ENCODE measurements at places on chromosomes 16 and 17.
A peak's percentile ranks its signal among the peaks of the same experiment; 100 is the strongest.

GRCh38 chr17:70624211-70624610 is 454.9 kb downstream of the KCNJ2 start:
- no peak for DNase-seq

- peak; percentile 46 for DNase-seq
Measured at GRCh38 chr17:6505425-6506142, 50.8 kb downstream of the PITPNM3 start.

- DNase-seq: no peak
Measured at GRCh38 chr17:80511222-80512180, 33.1 kb upstream of the RPTOR start.

GRCh38 chr16:84617041-84617790 is 662 bp downstream of the COTL1 start:
- peak; percentile 38 for DNase-seq

DNA sequence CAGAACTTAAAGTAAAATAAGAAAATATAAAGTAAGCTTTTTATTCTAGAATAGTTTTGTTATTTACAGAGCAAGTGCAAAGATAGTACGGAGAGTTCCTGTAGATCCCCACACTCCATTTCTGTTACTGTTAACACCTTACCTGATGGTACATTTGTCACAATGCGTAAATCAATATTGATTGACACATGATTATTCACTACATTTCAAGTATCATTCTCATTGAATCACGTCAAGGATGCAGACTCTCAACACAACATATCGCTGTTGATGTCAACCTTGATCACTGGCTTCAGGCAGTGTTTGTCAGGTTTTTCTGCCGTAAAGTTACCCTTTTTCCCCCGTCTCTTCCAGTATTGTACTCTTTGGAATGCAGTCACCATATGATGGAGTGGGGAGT is 64.2 kb upstream of the WSCD1 start:
- DNase-seq: no peak

- no peak for DNase-seq
Measured at GRCh38 chr17:44898768-44899073, 524 bp downstream of the EFTUD2 start.

DNA sequence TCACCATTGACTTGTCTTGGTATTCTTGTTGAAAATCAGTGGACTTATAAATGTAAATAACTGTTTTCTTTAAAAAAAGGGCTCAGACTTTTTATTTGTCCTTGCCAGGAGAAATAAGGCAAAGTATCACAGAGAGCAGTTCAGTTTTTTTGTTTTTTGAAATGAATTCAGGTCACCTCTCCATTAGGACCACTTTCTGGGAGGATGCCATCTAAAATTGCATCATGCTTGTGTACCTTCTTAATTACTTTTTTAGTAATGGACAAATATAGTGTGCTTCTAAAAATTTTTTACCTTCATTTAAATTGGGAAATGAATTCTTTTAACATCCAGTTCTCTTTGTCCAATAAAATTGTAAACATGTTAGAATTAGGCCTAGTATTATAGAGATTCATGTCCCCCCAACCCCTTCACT is 210.0 kb downstream of the BCAS3 start:
- no peak for DNase-seq

DNA sequence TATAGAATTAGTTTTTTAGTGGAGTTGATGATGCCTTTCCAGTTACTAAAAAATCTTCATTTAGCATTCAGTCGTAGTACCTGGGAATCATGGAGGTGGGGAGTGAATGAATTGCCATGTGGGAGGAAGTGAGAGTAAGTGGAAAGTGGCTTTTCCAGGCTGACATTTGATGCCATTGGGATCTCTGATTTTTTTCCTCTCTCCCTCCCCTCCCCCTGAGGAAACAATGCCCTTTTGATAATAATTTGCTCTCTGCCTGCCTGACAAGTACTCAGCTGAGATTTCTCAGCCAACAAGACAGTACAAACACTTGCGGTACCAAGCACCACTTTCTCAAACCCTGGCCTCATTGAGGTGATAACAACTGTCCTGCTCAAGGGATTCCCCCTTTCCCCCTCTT is 2.2 kb downstream of the UBE2Z start:
- no peak for DNase-seq

GRCh38 chr17:69103557-69104233 is 38.0 kb downstream of the ABCA6 start:
- no peak for DNase-seq

GRCh38 chr17:65633146-65633881 is 71.9 kb upstream of the AXIN2 start:
- no peak for DNase-seq

GRCh38 chr17:78875363-78876093 is 27.5 kb downstream of the CEP295NL start:
- DNase-seq: no peak

- DNase-seq: no peak
Measured at GRCh38 chr16:75379911-75380847, 53.1 kb downstream of the CFDP1 start.

GRCh38 chr17:50986989-50987660 is 121.0 kb upstream of the TOB1 start:
- DNase-seq: no peak

GRCh38 chr16:60331168-60331567 is 1597.1 kb upstream of the GOT2 start:
- DNase-seq: no peak

- DNase-seq: no peak
Measured at GRCh38 chr16:88347656-88348376, 34.9 kb upstream of the ZNF469 start.

- no peak for DNase-seq
Measured at GRCh38 chr17:73976676-73977521, 226.6 kb upstream of the RPL38 start.

- DNase-seq: no peak
Measured at GRCh38 chr17:81140018-81140417, 25.3 kb upstream of the PVALEF start.

DNA sequence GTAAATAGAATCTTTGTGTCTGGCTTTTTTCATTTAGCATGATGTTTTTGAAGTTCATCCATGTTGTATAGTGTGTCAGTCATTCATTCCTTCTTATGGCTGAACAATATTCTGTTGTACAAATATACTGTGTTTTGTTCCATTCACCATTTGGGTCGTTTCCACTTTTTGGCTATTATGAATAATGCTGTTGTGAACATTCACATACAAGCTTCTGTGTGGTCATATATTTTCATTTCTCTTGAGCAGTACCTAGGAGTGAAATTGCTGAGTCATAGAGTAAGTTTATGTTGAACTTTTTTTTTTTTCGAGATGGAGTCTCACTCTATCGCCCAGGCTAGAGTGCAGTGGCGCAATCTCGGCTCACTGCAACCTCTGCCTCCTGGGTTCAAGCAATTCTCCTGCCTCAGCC is 32.3 kb upstream of the TAOK1 start:
- no peak for DNase-seq

All from hepatic stellate cell (primary cell).